Cortex of kidney (tissue), 1 donor: ENCODE measurements at places on chromosomes 2 and 18.

DNA sequence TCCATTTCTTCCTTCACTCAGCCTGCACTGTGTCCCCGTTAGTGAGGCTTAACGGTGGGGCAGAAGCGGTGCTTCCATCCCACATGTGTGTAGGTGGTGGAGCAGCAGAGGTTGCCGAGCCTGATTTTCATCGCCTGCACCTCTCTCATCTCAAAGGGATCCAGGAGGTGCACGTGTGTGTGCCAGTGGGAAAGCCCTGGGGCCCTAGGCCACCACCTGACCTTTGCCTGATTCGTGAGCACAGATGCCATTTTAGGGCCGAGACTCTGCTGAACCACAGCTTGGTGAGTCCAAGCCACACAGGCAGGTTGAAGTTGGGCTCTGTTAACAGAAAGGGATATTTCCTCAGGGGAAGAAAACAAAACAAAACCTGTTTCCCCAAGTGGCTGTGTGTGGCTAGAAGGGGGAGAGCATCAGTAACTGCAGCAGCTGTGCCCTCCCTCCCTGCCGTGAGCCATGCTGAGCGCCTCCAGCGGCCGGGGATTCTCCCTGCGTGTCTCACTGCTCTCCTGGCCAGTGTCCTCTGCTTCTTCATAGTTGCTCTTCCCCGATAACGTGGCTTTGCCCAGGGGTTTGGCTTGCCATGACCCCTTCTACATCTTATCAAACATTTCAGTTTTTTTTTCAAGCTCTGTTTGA, 81.5 kb downstream of the MAPRE2 start:
- DNase-seq, result no peak

DNA sequence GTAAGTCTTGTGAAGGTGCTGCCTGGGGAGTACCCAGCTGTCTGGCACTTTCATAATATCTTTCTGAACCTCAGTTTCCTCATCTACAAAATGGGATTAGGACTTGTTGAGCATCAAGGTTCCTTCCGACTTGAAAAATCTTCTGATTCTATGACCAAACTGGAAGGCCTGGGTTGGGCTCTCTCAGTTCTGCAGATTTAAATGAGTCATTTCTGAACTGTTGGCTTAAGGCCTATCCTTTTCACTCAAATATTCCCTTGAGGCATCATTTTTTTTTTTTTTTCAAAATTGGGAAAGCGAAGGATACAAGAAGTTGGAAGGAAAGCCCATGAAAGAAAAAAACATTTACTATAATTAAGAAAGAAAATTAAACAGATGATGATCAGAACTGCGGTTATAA, 40.8 kb upstream of the CYP1B1 start:
- no peak for DNase-seq

DNA sequence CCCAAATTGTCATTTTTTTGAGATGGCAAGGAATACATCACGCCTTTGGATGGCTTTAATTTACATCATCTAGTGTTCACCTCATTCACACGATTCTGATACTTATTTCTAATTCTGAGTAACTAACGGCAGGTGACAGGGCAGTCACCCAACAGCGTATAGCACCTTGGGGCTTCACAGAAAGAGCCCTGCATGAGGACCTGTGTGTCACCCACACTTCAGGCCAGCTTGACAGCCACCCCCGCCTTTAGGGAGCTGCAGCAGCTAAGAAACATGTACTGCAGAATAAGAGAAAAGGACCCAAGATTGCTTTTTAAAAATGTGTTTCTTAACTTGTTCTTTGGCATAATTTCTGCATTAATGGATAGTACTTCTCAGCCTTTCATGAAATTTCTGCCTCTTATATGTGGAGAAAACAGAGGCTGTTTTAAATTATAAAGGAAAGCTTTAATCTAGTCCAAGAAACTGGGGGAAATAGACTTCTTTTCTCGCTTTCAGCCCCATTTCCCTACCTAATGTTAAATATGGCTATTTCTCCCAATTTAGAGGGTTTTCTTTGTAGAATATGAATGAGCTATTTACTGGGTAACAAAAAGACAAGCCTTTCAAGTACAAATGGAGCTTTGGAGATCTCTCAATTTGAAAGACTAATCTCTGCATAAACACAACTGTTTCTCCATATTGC, 245.1 kb downstream of the LDLRAD4 start:
- no peak for DNase-seq

GRCh38 chr2:215020283-215020682, 118.1 kb downstream of the ABCA12 start:
- DNase-seq, result no peak

- DNase-seq, result no peak
These were observed 131.2 kb downstream of the ETAA1 start for GRCh38 chr2:67528320-67528719.

- DNase-seq, result no peak
These were observed 134.2 kb downstream of the PXDN start for GRCh38 chr2:1610096-1610485.

DNA sequence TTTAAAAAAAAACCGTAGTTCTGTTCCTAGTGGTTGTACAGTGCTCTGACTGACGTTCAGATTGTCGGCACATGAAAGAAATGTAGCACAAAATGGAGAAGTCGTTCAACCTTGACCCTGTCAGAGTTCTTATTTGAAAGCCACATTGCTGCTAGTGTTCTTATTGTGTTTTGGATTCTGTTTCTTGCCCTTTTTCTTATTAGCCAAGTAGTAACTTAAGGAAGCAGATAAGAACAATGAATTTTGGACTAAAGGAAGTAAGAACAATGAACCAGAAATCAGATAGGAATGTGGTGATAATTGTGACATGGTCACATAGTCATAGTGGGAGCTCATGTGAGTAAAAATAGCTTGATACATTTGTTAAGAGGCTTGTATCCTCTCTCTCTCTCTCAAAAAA, 45.9 kb downstream of the RPIA start:
- DNase-seq, result no peak

GRCh38 chr2:210862283-210863065, 306.1 kb downstream of the CPS1 start:
- no peak for DNase-seq
